ENCODE measurements at places on chromosomes 2 and 18.

DNA sequence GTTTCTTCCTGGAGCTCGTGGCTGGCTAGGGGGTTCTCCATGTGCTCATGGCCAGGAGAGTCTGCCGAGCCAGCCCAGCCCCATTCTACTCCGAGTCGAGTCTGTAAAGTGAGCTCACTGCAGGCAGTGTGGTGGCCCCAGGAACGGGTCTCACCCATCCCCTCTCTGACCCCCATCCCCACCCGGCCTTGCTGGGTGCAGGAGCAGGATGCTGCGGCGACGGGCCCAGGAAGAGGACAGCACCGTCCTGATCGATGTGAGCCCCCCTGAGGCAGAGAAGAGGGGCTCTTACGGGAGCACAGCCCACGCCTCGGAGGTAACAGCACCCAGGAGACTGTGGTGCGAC is 1.4 kb downstream of the ANO7 start:
- H3K27me3 ChIP-seq, result no peaks in the 10 kb centered on the region
- no peak overlapping the region for H3K27ac ChIP-seq
- H3K36me3 ChIP-seq, result no peaks in the 10 kb centered on the region
- peaks cover 4% of the 10 kb centered on the region for H3K4me1 ChIP-seq
- H3K4me3 ChIP-seq, result no peak overlapping the region

DNA sequence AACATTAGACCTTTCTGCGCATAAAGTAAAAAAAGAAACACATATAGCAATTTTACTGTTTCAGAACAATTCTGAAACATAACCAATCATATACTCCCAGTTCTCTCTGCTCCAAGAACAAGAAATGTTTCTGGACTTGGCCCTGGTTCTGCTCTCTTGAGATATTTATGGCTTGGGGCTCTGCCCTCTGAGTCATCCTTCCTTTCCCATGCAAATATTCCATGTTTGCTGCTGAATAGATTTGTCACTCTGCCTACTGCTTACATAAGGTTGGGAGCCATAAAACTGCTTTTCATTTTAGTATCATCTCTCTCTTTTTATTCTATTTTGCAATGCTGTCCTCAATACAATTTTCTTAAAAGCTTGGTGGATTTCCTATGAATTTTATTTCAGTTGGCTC is 499.6 kb upstream of the ACVR2A start:
- H3K27ac ChIP-seq, result no peak overlapping the region
- peak; percentile 11 for DNase-seq
- no peak overlapping the region for H3K4me3 ChIP-seq
- no peaks in the 10 kb centered on the region for H3K27me3 ChIP-seq
- no peaks in the 10 kb centered on the region for H3K36me3 ChIP-seq
- H3K4me1 ChIP-seq, result no peaks in the 10 kb centered on the region

- no peaks in the 10 kb centered on the region for H3K36me3 ChIP-seq
- DNase-seq, result no peak
- H3K4me3 ChIP-seq, result no peak overlapping the region
- H3K27ac ChIP-seq, result peak overlapping the region; percentile 78
- no peaks in the 10 kb centered on the region for H3K27me3 ChIP-seq
These were observed 16.4 kb downstream of the PXDN start for GRCh38 chr2:1727796-1728474.

GRCh38 chr2:49914281-49914680 is 760.0 kb upstream of the FSHR start:
- no peaks in the 10 kb centered on the region for H3K4me1 ChIP-seq

DNA sequence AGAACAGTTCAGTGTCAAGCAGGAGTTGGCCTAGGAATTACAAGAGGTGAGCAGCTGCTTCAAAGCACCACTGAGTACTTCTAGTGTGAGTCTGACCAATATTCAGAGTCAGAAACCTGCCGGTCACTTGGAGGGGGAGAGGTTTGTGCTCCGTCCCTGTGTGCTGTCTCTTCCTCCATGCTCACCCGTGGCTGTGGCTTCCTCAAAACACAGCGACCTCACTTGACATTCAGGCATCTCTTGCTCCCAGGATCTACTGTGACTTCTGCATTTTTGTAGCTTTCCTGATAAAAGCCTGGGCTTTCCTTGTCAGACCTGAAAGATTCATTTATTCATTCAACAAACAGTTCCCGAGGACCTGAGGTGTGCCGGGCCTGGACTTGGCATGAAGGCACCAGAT is 32.9 kb downstream of the TPRKB start:
- no peaks in the 10 kb centered on the region for H3K27me3 ChIP-seq
- H3K4me1 ChIP-seq, result peaks cover 17% of the 10 kb centered on the region
- no peaks in the 10 kb centered on the region for H3K36me3 ChIP-seq
- no peak overlapping the region for H3K27ac ChIP-seq

All from hepatocyte (in vitro differentiated cells).